ENCODE measurements at places on chromosomes 3 and 15.

- DNase-seq = no peak
These were observed 380 bp downstream of the MYLK start for GRCh38 chr3:123883701-123884202.

DNA sequence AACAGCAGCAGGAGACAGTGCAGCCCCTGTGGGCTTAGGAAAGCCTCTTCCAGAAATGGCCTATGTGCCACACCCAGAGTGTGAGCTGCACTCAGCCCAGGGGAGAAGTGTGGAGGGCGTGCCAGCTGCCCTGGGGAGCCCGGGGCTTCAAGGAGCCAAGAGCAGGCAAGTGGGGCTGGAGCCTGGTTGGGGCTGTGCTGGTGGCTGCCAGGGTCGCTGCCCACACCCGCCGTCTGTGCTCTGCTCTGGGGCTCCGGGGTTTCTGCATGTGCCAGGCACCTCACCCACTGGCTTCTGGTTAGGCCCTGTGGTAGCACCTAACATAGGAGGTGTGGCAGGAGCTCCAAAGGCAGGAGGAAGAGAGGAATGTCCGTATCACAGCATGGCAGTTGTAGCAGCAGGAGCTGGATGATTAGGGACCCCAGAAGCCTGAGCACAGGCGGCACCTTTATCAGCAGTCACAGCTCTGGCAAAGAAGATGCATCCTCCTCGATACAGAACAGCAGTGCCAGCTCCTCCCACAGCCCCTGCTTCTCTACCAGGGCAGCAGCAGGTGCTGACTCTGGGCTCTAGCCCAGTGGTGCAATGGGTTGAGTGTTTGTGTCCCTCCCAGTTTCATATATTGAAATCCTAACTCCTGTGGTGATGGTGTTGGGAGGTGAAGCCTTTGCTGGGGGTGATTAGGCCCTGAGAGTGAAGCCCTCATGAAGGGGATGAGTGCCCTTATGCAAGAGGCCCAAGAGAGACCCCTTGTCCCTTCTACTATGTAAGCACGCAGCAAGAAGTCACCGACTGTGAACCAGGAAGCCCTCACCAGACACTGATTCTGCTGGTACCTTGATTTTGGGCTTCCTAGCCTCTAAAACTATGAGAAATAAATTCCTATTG, 70.0 kb upstream of the KLF13 start:
- DNase-seq = no peak

DNA sequence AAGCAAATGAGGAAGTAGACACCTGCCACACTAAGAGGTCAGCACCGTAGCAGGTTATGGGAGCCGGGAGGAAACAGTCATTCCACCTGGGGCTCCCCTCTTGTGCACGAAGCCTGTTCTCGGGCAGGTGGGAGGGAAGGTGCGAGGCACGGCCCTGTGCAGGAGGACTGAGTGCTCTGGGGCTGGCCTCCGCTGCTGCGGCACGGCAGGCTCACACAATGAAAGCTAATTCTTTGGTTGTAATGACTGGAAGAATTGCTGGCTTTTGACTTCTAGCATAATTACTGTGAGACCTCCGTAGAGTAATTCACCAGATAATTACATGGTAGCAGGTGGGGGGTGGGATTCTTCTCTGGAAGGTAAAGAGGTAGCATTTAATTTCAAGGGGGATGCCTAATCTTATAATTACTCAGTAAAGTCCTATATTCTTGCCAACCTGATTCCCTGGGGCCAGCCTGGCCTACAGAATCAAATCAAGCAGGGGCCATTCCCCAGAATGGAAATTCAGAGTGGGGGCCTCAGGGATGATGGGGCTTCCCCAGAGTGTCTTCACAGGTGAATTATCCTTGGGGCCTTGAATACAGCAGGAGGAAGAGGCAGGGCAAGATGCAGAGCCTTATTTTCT, 129.1 kb downstream of the TPRA1 start:
- DNase-seq = no peak

- DNase-seq = no peak
These were observed 74.3 kb upstream of the SEC13 start for GRCh38 chr3:10395196-10395595.

DNA sequence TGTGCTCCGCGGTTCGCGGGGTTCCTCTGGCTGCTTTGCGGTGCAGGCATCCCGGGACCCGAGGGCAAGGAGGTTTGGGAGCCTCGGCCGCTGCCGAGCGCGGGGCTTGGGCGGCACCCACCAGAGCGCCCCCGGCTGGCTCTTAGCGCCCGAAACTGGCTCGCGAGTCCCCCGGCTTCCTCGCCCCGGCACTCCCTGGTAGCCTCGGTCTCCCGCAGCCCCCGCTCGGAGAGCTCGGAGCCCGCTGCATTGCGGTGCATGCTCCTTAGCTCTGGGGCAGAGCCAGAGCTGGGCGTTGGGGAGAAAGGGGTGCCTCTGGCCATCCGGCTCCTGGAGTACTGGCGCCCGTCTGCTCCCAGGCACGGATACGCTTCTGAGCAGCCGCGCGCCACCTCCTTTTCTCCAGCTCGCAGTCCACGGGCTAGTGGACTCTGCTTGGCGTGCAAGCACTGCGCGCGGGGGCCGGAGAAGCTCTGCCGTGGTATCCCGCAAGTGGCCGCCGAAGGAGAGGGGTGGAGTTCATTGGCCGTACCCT, 753 bp downstream of the EPHB1 start:
- DNase-seq = peak; percentile 30

- no peak for DNase-seq
These were observed 273.7 kb upstream of the UMPS start for GRCh38 chr3:124456506-124456905.

- DNase-seq = no peak
These were observed 43.2 kb downstream of the ARHGEF3 start for GRCh38 chr3:56758539-56758981.

DNA sequence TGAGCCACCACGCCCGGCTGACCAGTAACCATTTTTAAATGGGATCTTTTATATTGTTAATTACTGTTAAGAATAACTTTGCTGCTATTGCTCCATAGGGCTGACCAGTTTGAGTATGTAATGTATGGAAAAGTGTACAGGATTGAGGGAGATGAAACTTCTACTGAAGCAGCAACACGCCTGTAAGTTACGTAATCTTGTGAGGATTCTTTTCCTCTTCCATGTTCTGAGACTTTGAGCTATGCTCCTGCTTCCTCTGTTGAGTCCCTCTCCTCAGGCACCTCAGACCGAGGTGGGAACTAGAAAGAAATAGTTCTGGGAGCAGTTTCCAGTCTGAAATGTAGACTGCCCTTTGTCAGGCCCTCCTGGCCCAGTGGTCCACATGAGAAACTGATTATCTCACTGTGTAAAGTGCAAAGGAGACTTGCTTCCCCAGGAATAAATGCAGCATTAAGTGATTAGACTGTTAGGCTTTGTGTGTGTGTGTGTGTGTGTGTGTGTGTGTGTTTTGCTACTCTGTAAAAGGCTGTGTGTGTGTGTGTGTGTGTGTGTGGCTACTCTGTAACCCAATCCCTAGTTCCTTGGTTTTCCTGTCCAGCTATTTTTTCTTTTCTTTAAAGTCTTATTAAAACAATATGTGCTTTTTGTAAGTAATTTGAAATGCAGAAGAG, 5.2 kb downstream of the POLR2H start:
- DNase-seq = no peak

DNA sequence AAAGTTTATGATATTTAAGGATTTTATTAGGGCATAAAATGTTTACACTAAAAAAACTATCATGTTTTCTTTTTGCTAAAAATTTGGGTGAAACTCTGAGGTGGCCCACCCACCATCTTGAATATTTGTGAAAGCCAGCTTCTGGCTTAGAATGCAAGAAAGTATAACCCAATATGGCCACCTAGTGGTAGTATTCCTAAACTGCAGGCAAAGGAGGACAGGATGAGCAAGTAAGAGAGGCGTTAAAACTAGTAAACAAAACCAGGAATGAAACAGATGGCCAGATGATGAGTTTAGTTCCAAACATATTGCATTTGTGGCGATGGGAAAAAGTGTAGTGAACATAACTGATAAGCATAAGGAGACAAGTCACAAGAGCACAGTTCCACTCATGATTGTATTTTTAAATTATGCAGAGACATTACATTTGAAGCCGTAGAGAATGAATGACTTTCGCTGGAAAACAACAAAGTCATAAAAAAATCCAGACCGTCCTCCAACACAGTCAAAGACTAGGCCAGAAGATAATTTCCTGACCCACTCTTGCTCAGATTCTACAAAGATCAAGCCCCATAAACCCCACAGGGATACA, 103.3 kb upstream of the PRTG start:
- peak; percentile 86 for DNase-seq

Data from NCI-H1694 treated with DMSO at 0.1 percent for 48 hours (cell line).